Stomach (tissue), 19 donors: ENCODE measurements at places on chromosomes 4 and X. TPM values are rescaled to one million over a fixed set of nuclear protein-coding genes. Genes with fewer than 3 reads are reported as not detected.

GRCh38 chr4:48589098-48589445, 99.0 kb downstream of the ZAR1 start:
- no peaks in the 10 kb centered on the region for H3K27me3 ChIP-seq
- H3K4me3 ChIP-seq, result no peak overlapping the region
- no peak overlapping the region for H3K27ac ChIP-seq

DNA sequence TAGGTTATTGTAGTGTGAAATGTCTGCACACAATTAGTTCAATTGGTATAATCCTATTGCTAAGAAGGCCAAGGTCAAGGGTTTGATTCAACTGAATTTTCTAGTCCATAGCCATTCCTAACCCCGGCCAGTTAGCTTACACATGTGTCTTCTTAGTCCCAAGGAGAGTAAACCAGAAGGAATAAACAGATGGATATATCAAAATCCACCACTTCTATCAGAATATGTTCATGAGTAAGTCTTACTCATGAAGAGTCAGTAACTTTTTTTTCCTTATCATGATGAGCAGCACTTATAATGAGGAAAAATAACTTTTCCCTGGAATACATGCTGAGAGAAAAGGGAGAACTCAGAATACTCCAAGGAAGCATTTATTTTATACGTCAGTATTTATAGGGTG, 9.5 kb downstream of the HHIP start:
- H3K4me3 ChIP-seq, result no peak overlapping the region
- H3K27me3 ChIP-seq, result no peaks in the 10 kb centered on the region

DNA sequence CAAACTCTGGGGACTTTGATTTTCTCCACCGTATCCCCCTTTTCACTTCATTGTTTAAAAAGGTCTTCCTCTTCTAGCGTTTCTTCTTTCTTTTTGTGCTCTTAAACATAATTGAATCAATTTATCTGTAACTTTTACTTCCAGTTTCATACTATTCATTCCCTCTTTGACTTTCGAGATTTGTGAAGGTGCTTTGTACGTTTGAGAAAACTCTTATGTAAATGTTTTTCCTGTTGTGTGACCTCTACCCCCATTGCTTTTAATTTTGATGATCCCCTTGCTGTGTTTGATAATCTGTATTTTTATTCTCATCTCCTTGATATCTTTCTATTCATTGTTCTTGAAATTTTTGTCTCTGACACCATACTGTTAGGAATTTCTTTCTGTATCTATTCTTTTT, 4.8 kb downstream of the USP38 start:
- peaks cover 48% of the 10 kb centered on the region for H3K36me3 ChIP-seq
- H3K27ac ChIP-seq, result no peak overlapping the region
- H3K4me1 ChIP-seq, result peaks cover 66% of the 10 kb centered on the region
- DNase-seq, result no peak

Gene PDE5A
- 19.7 TPM for total RNA-seq

DNA sequence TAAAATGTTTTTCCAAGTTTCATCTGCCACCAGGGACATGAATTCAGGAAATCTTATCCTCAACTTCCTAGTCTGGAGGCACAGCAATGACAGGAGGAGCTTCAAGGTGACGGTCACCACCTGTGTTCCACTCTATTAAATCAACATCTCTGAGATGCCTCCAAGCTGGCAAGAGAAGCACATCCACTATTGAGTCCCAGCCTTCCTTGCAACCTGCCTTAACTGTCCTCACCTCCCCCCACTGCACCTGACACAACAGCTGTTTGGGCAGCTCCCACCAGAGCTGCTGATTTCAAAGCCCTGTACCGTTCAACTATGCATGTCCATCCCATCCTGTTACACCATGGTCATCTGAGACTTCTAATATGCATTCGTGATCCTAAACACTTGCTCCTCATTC, 123.4 kb downstream of the COL25A1 start:
- no peaks in the 10 kb centered on the region for H3K36me3 ChIP-seq
- H3K27me3 ChIP-seq, result no peaks in the 10 kb centered on the region
- no peak overlapping the region for H3K27ac ChIP-seq
- no peaks in the 10 kb centered on the region for H3K4me1 ChIP-seq
- no peak for DNase-seq

GRCh38 chrX:70042399-70043371, 7.1 kb downstream of the AWAT2 start:
- H3K27me3 ChIP-seq, result no peaks in the 10 kb centered on the region
- H3K27ac ChIP-seq, result no peak overlapping the region
- no peak overlapping the region for H3K4me3 ChIP-seq
- no peaks in the 10 kb centered on the region for H3K4me1 ChIP-seq
- DNase-seq, result peak; percentile 62
- no peaks in the 10 kb centered on the region for H3K36me3 ChIP-seq

GRCh38 chr4:13496605-13497004, 12.5 kb upstream of the RAB28 start:
- no peak overlapping the region for H3K27ac ChIP-seq
- H3K4me1 ChIP-seq, result no peaks in the 10 kb centered on the region

DNA sequence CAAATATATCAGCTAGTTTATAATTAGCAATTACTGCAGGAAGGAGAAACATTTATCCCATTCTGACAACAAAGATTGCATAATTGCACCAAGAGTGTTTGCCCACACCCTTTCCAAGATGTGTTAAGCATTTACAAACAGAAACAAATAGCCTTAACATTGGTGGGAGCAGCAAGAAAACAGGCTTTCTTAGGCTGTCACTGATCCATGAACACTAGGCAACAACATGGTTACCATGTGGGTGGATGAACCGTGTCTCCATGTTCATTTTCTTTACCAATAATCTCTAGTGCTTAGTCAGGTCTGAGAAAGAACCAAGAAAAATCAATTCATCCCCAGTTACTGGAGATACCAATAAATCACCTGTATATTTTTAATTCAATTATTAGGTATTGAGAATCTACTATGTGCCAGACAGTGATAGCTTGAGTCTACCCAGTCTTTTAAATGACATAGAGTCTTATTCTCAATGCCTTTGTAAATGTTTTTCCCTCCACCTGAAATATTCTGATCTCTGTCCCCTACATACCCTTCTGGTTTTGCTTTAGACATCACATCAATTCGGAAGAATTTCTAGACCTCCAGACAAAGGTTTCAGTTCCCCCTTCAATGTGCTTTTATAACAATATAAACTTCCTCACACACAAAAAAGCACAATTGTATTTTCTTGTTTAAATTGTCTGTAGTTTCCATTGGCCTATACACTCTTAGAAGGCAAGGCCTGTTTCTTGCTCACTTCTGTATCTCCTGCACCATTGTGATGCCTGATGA, 286.6 kb downstream of the PPP1R2C start:
- H3K36me3 ChIP-seq, result no peaks in the 10 kb centered on the region
- no peak overlapping the region for H3K27ac ChIP-seq
- H3K27me3 ChIP-seq, result no peaks in the 10 kb centered on the region
- no peak for DNase-seq

Gene GLUD2
- not detected for total RNA-seq

Gene LRCH2
- 21.8 TPM for total RNA-seq

GRCh38 chr4:59200992-59201391, 1999.1 kb upstream of the ADGRL3 start:
- no peak overlapping the region for H3K4me3 ChIP-seq
- H3K36me3 ChIP-seq, result no peaks in the 10 kb centered on the region
- no peaks in the 10 kb centered on the region for H3K27me3 ChIP-seq
- no peak for DNase-seq

Gene CLNK
- 2.7 TPM for total RNA-seq

DNA sequence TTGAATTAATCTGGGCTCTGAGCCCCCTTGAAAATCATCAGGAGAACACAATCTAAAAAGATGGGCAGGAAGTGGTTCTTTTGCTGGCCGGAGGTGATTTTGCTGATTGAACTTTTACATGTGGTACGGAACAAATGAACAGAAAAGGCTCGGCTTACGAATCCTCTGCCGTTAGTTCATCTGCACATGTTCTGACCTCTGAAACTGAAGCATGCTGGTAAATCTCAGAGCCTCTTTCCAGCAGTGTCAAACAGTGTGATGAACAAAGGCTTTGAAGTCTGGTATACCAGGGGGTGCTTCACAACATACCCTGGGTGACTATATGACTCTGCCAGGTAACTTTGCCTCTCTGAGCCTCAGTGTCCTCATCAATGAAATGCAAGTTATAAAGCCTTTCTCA, 194.2 kb upstream of the C1QTNF7 start:
- H3K4me1 ChIP-seq, result no peaks in the 10 kb centered on the region
- H3K4me3 ChIP-seq, result no peak overlapping the region
- no peaks in the 10 kb centered on the region for H3K27me3 ChIP-seq
- H3K36me3 ChIP-seq, result no peaks in the 10 kb centered on the region
- peak overlapping the region; percentile 17 for H3K27ac ChIP-seq

DNA sequence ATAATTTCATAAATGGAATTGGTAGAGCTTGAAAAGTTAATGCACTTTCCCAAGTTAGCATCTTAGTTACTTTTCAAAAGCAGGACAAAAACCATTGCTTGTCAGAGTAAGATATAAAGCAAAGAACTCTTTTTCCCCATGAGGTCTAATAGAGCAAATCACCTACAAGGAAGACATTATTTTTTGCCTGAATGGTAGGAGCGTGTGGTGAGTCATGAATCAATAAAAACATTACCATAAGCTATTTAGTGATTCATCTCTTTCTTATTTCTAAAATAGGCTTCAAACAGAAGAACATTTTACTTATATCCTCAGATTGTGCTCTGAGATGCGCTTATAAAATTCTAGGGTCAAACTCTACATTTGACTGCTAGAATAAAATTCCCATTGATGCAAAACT, 109.4 kb upstream of the GPRIN3 start:
- no peaks in the 10 kb centered on the region for H3K4me1 ChIP-seq
- no peaks in the 10 kb centered on the region for H3K36me3 ChIP-seq
- H3K4me3 ChIP-seq, result no peak overlapping the region
- no peak for DNase-seq
- H3K27ac ChIP-seq, result no peak overlapping the region

DNA sequence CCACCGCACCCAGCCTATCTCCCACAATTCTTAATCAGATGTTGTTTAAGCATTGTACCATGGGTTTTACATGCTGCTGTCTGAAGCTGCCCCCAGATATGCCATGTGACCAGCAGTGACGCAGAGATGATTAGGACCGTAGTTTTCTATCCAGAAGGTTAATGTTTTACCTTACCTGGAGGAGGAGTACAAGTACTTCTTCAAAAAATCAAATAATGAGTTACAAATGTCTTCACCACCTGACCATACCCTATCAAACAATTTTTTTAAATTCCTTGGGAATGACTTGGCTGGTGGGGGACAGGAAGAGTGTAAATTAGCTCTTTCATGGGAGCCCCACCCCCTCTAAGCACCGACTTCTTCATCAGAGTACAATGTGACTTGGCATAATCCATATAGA, 16.2 kb upstream of the SGMS2 start:
- no peaks in the 10 kb centered on the region for H3K36me3 ChIP-seq
- H3K4me1 ChIP-seq, result no peaks in the 10 kb centered on the region
- no peak overlapping the region for H3K4me3 ChIP-seq
- H3K27me3 ChIP-seq, result no peaks in the 10 kb centered on the region

- DNase-seq, result no peak
- H3K4me3 ChIP-seq, result no peak overlapping the region
- H3K27me3 ChIP-seq, result peaks cover 100% of the 10 kb centered on the region
- peaks cover 25% of the 10 kb centered on the region for H3K4me1 ChIP-seq
Observed at GRCh38 chr4:4868758-4869723, 9.6 kb downstream of the MSX1 start.

DNA sequence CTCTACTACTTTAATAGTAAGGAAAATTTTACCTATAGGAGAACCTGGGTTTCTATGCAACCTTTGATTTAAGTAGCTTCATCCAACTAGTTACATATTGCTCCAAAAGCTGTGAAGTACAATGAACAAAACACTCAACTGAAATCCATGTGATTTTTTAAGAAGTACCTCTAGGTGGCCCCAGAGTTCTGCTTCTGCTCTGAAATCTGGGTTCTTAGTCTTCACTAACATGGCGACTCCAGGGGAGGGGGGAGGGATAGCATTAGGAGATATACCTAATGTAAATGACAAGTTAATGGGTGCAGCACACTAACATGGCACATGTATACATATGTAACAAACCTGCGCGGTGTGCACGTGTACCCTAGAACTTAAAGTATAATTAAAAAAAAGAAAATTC, 73.4 kb upstream of the MAGEB2 start:
- DNase-seq, result no peak
- H3K27me3 ChIP-seq, result no peaks in the 10 kb centered on the region
- no peak overlapping the region for H3K27ac ChIP-seq

DNA sequence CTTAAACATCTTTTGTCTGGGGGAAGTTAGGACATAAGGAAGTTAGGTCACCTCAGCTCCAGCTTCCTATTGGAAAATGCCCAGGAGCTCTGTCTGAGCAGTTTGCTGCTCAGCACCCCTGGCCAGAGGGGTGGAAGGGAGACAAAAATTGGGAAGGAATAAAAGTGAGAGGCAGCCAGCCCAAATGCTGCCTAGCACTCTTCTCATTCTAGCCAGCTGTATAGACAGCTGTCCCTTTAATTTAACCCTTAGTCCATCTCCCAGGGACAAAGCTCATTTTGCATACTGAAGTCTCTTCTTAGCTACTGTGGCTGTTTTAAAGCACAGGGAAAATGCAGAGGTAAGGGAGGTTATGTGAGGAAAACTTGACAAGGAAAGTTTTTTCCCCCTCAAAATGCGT, 89.5 kb upstream of the CITED1 start:
- no peak overlapping the region for H3K27ac ChIP-seq
- no peak overlapping the region for H3K4me3 ChIP-seq
- no peaks in the 10 kb centered on the region for H3K4me1 ChIP-seq
- DNase-seq, result no peak
- no peaks in the 10 kb centered on the region for H3K36me3 ChIP-seq
- H3K27me3 ChIP-seq, result no peaks in the 10 kb centered on the region

DNA sequence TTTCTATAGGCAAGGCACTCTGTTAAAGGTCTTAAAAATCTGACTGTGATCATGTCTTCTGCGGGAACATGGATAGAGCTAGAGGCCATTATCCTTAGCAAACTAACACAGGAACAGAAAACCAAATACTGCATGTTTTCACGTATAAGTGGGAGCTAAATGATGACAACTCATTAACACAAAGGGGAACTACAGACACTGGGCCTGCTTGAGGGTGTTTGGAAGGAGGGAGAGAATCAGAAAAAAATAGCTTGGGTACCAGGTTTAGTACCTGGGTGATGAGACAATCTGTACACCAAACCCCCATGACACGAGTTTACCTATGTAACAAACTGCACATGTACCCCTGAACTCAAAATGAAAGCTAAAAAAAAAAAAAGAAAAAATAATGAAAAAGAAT, 12.1 kb downstream of the SLC7A11 start:
- no peak overlapping the region for H3K4me3 ChIP-seq
- H3K27ac ChIP-seq, result no peak overlapping the region
- H3K36me3 ChIP-seq, result no peaks in the 10 kb centered on the region
- peaks cover 5% of the 10 kb centered on the region for H3K4me1 ChIP-seq
- H3K27me3 ChIP-seq, result no peaks in the 10 kb centered on the region
- DNase-seq, result no peak

GRCh38 chr4:48481581-48481980, 1.6 kb upstream of the SLC10A4 start:
- H3K36me3 ChIP-seq, result no peaks in the 10 kb centered on the region
- H3K4me1 ChIP-seq, result peaks cover 19% of the 10 kb centered on the region
- no peak overlapping the region for H3K4me3 ChIP-seq
- peaks cover 29% of the 10 kb centered on the region for H3K27me3 ChIP-seq
- no peak overlapping the region for H3K27ac ChIP-seq

Gene NRK
- total RNA-seq, result 6.2 TPM
